Amniotic stem cell (primary cell): ENCODE measurements at places on chromosomes 4 and X.

- no peak for DNase-seq
These were observed 600.6 kb upstream of the PCDH10 start for GRCh38 chr4:132548463-132548862.

GRCh38 chr4:8181119-8181518 is 18.0 kb upstream of the SH3TC1 start:
- DNase-seq: no peak

DNA sequence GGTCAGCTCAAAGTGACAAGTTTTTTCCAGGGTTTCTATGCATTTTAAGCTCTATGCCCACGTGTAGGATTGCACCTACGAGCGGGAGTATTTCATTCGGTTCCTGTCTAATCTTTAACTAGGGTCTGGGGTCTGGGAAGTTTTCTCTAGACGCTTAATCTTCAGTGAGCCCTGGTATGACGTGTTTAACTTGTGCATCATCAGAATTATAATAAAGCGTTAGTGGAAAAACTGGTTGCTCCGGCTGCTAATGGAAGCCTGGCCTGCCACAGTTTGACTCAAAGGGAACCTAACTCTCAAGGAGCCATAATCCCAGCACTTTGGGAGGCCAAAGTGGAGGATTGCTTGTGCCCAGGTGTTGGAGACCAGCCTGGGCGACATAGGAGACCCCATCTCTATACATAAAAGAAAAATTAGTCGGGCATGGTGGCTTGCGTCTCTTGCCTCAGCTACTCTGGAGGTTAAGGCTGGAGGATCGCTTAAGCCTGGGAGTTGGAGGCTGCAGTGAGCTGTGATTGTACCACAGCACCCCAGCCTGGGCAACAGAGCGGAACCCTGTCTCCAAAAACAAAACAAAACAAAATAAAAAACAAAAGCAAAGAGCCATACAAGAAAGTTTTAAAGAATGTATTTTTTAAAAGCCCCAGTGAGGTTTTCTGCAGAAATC is 30.2 kb downstream of the ARSD start:
- DNase-seq: no peak

DNA sequence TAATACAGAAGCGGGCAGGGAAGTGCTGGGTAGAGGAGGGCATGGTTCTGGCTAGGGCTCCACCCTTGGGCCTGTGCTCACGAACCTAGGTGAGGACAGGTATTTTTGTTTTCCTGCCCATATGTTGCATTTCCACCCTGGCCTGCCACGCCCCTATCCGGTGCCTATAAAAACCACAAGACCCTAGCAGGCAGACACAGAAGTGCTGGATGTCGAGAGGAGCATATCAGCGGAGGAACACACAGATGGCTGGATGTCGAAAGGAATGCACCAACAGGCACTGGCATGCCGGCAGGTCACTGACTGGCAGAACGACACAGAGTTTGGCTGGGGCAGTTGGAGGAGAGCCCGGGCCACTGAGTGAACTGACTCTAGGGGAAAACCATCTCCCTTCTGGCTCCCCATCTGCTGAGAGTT is 316.6 kb upstream of the BOD1L1 start:
- DNase-seq: no peak

GRCh38 chrX:121165930-121166359 is 118.5 kb downstream of the GLUD2 start:
- no peak for DNase-seq

- DNase-seq: no peak
These were observed 41.4 kb upstream of the TAPT1 start for GRCh38 chr4:16267639-16268038.

DNA sequence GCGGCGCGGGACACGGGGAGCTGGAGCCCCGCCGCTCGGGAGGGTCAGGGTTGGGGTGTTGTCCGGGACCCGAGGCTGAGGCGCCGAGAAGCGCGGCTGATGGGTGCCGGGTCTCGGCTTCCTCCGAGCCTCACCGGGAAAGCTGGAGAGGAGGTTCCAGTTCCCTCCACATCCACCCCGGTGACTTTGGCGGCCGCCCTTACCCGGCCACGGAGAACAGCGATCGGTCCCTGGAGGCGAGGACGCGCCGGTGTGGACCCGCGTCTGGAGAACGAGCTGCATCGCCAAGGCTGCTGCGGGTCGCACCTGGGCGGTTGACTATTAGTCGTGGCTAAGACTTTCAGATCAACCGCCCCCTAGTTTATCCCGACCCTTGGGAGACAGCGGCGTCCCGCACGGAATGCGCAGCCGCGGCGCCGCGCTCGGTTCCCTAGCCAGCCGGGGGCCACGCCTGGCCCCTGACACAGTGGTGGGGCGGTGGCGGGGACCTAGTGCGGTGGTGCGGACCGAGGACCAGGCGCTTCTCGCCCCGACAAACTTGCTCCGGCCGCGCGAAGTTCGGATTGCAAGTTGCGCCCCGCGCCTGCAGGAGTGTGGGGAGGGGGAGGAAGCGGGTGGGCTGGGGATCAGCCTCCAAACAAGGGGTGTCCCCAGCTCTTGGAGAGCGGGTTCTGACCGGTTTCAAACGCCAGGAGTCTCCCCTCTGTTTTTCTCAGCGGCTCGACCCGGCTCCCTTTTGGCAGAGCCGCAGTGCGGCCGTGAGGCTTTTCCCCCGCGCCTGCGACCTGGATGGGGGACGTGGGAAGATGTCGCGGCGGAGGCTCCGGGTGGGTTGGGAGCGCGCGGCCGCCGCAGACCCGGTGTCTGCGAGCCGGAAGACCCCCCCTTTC is 568 bp downstream of the FHDC1 start:
- no peak for DNase-seq

GRCh38 chr4:78811034-78811433 is 34.9 kb downstream of the BMP2K start:
- no peak for DNase-seq

GRCh38 chr4:182684796-182685195 is 232.4 kb downstream of the DCTD start:
- no peak for DNase-seq

- no peak for DNase-seq
These were observed 53.4 kb downstream of the LDB2 start for GRCh38 chr4:16844816-16845586.

DNA sequence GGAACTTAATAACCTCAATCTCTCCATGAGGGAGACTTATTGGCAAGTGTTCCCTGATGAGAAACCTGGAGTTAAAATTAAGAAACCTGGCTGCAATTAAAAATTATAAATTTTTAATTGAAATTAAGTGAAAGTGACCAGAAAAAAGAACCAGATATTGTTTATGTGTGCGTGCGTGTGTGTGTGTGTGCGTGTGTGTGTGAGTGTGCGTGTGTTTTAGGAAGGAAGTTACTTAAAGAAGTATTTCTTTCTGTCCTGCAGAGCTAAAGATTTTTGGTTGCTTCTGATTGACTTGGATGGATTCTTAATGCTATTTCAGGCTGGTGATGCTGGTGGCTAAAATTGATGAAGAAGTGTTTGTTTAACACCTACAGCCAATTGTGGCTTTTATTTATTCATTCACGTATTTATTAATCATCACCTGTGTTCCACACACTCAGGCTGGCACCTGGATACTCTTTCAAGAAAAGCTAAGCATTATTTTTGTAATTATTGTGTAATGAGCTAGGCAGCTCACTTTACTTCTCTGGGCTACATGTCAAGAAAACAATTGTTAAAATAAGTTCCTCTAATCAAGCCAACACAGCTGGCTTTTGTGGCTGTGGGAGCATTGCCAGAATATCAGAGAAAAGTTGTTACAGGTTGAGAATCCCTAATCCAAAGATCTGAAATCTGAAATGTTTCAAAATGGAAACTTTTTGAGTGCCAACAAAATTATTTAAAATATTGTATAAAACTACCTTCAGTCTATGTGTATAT is 68.5 kb downstream of the CEP44 start:
- no peak for DNase-seq

- no peak for DNase-seq
These were observed 22.4 kb downstream of the DCTD start for GRCh38 chr4:182894681-182895275.

- no peak for DNase-seq
These were observed 110.4 kb downstream of the IL13RA2 start for GRCh38 chrX:114906984-114907510.
